Nephron progenitor cell (in vitro differentiated cells): ENCODE measurements at places on chromosomes 2 and 18.

DNA sequence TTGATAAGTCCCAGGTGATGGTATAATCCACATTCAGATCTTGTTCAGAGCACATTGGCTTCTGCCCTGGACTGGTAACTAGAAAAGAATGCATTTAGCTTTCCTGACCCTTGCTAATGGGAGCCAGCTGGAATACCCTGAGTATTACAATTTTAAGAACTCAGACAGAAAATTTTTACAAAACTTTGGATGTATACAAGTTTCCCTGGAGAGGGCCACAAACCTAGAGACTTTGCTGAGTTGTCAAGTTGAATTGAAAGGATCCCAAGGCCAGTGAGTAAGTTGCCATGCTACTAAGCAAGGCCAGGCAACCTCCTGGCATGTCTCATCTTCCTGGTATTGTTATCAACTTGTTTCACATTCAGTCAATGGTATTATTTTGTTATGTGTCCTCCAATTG is 20.0 kb upstream of the NABP1 start:
- DNase-seq: no peak

DNA sequence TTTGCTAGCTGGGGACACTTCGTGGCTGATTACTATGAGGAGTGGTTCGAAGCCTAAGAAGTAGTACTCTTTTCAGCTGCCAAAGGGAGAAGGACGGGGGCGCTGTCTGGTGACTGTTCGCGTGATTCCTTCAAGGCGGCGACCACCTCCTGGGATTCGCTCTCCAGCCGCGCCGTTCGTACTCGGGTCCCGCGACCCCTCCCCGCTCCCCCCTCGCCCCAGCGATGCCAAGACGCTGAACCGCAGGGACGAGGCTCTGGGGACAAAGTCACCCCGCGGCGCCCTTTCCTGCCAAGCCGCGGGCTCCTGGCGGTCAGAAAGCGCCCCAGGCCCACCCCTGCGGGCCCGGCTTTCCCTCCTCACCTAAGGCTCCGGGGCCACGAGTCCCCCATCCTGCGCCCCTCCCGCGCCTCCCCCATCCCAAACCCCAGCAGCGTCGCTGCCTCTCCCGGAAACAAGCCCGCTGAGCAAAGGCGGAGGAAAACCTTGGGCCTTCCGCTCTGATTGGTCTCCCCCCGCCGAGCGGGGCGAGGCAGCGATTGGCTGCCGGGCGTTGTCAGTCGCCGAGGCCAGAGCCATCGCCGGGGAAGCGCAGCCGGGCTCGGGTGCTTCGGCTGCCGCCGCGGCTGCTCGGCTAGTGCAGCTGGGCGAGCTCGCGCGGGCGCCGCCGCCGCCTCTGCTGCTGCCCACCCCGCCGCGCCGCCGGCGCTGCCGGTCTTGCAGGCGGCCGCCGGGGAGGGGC is 404.3 kb downstream of the XIRP2 start:
- peak; percentile 88 for DNase-seq

GRCh38 chr2:29139152-29139551 is 23.9 kb downstream of the CLIP4 start:
- no peak for DNase-seq

GRCh38 chr2:31131871-31132270 is 6.4 kb downstream of the GALNT14 start:
- DNase-seq: no peak

- no peak for DNase-seq
Observed at GRCh38 chr2:23286758-23287704, 97.9 kb upstream of the KLHL29 start.

DNA sequence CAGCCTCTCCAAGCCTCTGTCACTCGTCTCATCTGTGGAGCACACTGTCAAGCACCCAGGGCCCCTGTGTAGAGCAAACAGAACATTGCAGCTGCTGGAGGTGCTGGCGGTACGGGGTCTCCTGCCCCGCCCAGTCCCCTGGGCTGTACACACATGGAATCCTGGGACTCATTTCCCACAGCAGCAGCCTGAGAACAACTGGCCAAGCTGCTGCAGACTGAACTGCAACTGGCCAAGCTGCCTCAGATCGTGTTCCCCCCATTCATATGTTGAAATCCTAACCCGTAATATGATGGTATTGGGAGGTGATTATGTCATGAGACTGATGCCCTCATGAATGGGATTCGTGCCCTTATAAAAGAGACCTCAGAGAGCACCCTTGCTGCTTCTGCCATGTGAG is 130.5 kb downstream of the NCK2 start:
- DNase-seq: no peak

DNA sequence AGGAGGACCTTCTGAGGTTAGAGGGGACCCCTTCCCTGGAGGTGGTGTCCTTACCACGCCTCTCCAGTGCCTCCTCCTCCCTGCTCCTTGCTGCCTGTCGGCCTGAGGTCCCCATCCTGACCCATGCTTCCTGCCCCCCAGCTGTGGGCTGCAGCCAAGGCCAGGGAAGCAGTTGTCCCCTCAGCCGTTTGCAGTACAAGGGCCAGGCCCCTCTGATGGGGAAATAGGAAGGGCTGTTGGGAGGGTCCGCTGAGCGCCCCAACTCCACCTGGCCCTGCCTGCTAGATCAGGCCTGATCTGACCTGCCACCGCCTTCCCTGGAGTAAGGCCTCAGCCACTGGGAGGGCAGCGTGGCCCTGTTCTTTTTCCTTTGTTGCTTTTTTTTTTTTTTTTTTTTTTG is 219.8 kb downstream of the KLHL29 start:
- no peak for DNase-seq

DNA sequence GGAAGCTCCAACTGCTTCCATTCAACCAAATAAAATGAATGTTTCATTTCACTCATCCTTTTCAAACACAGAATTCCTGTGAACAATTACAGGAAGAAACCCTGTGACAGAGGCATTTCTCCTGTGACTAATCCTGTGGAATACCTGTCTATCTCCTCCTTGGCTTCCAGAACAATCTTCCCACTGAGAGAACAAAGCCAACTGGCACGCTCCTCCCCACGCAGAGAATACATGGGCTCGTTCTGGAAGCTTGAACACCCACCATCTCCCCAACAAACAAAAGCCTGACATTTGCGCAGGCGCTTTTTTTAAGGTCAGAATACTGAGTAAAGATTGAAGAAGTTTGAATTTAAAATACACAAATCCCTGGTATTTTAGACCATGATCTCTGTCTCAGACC is 104.7 kb upstream of the SLC66A3 start:
- no peak for DNase-seq

DNA sequence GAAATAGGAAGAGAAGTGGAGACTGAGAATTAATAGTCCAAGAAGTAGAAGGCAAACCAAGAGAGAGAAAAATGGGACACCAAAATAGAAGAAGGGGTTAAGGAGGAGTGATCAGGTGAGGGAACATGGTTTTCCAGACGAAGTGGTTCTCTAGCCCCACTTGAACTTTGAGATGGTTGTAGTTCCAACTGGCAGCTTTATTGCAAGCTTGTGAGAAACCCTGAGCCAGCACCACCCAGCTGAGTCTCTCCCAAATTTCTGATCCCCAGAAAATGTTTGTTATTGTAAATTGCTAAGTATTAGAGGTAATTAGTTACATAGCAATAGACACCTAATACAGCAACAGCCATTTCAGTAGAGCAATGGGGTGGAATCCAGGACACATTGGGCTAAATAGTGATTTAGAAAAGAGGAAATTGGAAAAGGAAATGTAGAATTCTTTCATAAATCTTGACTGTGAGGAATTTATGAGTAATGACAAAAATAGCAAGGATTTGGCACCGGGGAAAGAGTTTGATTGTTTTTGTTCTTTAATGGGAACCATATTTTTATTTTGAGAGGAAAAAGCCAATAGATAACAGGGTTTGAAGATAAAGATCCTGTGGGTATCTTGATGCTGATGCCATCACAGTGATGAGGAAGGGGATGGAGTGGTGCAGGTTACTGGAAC is 62.1 kb upstream of the XDH start:
- no peak for DNase-seq

DNA sequence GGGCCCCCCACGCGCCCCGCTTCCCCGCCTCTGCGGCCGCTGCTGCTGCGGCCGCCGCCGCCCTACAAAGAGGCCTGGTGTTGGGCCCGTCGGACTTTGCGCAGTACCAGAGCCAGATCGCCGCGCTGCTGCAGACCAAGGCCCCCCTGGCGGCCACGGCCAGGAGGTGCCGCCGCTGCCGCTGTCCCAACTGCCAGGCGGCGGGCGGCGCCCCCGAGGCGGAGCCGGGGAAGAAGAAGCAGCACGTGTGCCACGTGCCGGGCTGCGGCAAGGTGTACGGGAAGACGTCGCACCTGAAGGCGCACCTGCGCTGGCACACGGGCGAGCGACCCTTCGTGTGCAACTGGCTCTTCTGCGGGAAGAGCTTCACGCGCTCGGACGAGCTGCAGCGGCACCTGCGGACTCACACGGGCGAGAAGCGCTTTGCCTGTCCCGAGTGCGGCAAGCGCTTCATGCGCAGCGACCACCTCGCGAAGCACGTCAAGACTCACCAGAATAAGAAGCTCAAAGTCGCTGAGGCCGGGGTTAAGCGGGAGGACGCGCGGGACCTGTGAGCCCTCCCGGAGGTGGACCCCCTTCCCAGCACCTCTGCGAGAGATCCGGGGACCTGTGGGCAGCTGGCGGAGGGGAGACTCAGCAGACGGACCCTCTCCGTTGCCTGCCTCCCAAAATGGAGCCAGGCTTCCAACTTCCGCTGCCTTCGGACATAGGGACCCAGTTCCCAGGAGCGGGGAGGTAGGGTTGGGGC is 1.9 kb downstream of the SP5 start:
- DNase-seq: peak; percentile 85

GRCh38 chr18:66495844-66496243 is 108.0 kb downstream of the CDH19 start:
- DNase-seq: peak; percentile 81

- no peak for DNase-seq
Observed at GRCh38 chr2:215019521-215020145, 118.8 kb downstream of the ABCA12 start.

- no peak for DNase-seq
Observed at GRCh38 chr18:57208047-57208446, 61.2 kb downstream of the BOD1L2 start.

DNA sequence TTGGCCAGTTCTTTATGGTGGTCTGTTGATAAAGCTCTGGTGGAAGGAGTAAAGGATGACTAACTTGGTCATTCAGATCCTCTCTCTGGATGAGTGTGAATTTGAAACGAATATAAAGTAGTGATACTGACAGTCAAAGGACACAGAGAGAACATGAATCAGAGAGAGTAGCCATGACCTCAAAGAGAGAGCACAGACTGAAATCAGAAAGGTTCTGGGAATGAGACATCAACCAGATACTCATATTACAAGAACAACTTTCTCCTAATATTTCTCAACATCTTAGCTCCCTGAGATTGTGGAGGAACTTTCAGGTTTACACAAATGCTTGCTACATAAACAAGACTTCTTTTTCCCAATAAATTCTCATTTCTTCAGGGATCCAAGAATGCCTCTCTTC is 849.1 kb upstream of the CHAC2 start:
- DNase-seq: no peak

GRCh38 chr18:55034742-55035141 is 75.5 kb upstream of the CCDC68 start:
- DNase-seq: no peak

DNA sequence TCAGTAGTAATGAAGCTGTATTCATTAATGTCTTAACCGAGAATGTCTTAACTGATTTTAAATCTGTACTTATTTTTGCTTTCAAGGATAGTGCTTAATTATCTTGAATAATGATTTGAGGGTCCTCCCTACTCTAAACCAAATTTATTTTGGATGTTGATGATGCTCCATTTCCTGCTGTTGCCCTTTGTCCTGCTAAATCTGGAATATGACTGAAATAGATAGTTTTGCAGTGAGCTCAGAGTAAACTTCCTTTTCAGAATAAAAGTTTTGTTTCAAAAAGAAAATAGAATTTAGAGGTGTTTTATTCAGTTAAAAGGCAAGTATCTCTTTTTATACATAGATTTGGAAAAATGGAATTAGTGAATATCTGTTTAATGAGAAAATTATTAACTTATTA is 8.1 kb downstream of the NBEAL1 start:
- DNase-seq: no peak

DNA sequence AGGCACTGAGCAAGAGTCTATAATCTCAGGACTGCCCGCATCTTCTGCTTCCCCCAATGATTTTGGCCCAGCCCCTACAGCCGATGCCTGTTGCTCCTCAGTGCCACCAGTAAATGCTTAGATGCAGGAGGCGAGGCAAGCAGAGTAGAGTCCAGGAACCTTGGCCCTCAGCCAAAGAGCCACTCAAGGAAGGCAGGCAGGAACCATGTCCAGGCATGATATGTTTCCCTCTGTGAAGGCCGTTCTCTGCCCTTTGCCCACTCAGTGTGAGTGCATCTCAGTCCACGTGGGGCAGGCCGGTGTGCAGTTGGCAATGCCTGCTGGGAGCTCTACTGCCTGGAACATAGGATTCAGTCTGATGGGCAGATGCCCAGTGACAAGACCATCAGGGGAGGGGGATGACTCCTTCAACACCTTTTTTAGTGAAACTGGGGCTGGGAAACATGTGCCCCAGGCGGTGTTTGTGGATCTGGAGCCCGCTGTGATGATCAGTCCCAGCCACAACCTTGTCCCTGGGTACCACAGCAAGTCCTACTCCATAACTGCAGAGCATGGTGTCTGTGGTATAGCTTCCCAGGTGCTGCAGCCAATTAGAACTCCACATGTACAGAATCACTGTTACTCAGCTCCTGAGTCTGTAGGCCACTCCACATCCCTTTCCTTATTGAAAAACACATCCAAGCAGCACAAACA is 9.7 kb upstream of the DNAJB2 start:
- no peak for DNase-seq

DNA sequence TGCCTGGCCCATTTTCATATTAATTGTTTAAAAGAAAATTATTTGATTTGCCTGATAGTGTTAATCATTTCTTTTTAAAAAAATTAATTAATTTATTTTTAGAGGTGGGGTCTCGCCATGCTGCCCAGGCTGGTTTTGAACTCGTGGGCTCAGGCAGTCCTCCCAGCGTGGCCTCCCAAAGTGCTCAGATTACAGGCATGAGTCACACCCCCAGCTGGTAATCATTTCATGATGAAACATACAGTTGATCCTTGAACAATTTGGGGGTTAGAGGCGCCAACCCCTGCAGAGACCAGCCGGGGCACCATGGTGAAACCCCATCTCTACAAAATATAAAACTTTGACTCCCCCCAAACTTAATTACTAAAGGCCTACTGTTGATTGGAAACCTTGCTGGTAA is 7.9 kb downstream of the GPN1 start:
- DNase-seq: no peak

- no peak for DNase-seq
Observed at GRCh38 chr18:50154420-50154819, 40.5 kb downstream of the MYO5B start.

DNA sequence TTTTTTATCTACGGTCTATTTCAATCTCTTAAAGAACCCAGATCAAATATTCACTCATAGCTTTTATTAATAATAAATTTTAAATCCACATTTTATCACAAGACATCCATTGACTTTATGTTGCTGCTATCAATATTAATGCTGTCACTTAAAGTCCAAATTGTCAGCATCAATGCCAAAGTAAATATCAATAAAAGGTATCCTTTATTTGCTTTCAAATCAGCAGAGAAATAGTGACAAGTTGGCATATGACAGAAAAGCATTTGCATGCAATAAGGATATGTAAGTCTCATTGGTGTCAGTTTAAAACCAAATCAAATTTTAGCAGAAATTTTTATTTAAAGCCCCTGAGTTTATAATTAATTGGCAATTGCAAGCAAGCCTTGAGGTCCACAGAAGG is 775.4 kb downstream of the ADCYAP1 start:
- no peak for DNase-seq

- DNase-seq: no peak
Observed at GRCh38 chr2:203582468-203582867, 47.4 kb upstream of the RAPH1 start.

- no peak for DNase-seq
Observed at GRCh38 chr2:185417111-185417510, 321.5 kb upstream of the FSIP2 start.

GRCh38 chr18:23538870-23539269 is 35.6 kb downstream of the RMC1 start:
- no peak for DNase-seq
